ENCODE measurements at places on chromosomes 16 and 17. TPM values are rescaled to one million over a fixed set of nuclear protein-coding genes. Genes with fewer than 3 reads are reported as not detected.

AURKB gene
- 11.1 TPM for total RNA-seq

C16orf92 gene
- total RNA-seq: not detected

ABCC11 gene
- total RNA-seq: 0.13 TPM

CCL14 gene
- not detected for total RNA-seq

All from articular chondrocyte of knee joint (primary cell).